Smooth muscle cell of trachea (primary cell): ENCODE measurements at places on chromosomes 5 and 9. TPM values are rescaled to one million over a fixed set of nuclear protein-coding genes. Genes with fewer than 3 reads are reported as not detected.

The NUP188 gene
- 38.5 and 43.5 TPM in 2 replicates for total RNA-seq

The HSPB3 gene
- 0.33 TPM in 1 of 2 replicates, not detected in the other for total RNA-seq

The OR1Q1 gene
- total RNA-seq = not detected in 2 replicates

The TARS1 gene
- total RNA-seq = 168 and 250 TPM in 2 replicates

The DNAJC25 gene
- 8.3 and 9.3 TPM in 2 replicates for total RNA-seq

The TMEM252 gene
- total RNA-seq = not detected in 2 replicates

The CARD6 gene
- 18.7 and 24.0 TPM in 2 replicates for total RNA-seq

The RNF183 gene
- not detected in 2 replicates for total RNA-seq

The SLC34A3 gene
- under 0.01 TPM in 1 of 2 replicates, not detected in the other for total RNA-seq

The SLC6A7 gene
- total RNA-seq = not detected in 2 replicates

The CYSTM1 gene
- 18.0 and 45.5 TPM in 2 replicates for total RNA-seq

The PARP8 gene
- 16.3 and 19.0 TPM in 2 replicates for total RNA-seq
